HFFc6 (cell line): ENCODE measurements at places on chromosomes 16 and 17. TPM values are rescaled to one million over a fixed set of nuclear protein-coding genes. Genes with fewer than 3 reads are reported as not detected.

The SHISA6 gene
- not detected in 3 replicates for total RNA-seq

The NLGN2 gene
- 45.8 to 57.3 TPM (median 46.4 TPM) in 3 replicates for total RNA-seq

GRCh38 chr16:13856811-13857511, 63.0 kb upstream of the ERCC4 start:
- DNase-seq = no peak

GRCh38 chr17:32141258-32141657, 1.0 kb upstream of the RHOT1 start:
- peak; percentile 82 for DNase-seq

DNA sequence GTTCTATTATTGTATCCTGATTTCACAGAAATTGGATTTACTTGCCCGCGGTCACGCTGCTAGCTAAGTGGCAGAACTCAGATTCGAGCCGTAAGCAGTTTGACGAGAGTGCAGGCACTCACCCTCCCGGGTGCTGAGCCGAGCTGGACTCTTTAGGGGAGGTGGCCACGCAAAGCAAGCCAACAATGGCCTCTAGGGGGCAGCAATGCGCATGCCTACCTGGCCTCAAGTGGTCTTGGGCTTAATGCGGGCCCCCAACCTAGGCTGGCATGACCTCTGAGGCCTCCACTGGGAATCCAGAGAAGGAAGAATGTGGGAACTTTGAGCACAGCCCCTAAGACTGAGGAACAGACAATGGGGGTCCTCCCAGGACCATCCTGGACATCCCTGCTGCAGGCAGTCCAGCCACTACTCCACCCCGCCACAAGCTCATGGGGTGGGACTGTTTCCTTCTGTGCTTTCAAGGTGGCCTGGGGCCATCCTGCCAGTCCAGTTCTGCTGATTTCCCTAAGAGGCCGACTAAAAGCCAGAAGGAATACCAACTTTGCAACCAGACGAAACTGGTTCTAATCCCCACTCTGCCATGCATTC, 276.5 kb downstream of the XYLT1 start:
- DNase-seq = no peak

GRCh38 chr17:10623737-10624338, 33.3 kb downstream of the MYH3 start:
- DNase-seq = no peak

DNA sequence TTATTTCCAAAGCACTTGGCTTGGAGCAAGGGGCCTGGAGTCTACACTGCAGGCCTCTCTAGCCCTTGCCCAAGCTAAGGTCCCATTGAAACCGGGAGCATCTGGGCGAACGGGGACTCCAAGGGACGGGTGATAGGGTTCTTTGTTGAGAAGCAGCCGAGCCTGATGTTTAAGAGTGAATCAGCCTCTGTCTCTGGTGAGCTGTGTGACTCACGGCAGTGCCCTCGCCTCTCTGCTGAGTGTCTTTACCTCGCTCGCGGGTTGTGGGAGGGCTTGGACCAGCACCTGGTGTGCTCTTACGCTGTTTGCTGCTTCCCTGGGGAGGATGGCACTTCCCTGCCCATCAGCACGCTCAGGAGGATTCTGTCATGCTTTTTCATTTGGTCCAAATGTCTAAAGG, 1.3 kb downstream of the HGS start:
- DNase-seq = peak; percentile 79

- DNase-seq = no peak
Observed at GRCh38 chr16:57538235-57538721, 1.9 kb upstream of the CCDC102A start.

GRCh38 chr17:67107811-67108775, 63.7 kb downstream of the CACNG1 start:
- no peak for DNase-seq

DNA sequence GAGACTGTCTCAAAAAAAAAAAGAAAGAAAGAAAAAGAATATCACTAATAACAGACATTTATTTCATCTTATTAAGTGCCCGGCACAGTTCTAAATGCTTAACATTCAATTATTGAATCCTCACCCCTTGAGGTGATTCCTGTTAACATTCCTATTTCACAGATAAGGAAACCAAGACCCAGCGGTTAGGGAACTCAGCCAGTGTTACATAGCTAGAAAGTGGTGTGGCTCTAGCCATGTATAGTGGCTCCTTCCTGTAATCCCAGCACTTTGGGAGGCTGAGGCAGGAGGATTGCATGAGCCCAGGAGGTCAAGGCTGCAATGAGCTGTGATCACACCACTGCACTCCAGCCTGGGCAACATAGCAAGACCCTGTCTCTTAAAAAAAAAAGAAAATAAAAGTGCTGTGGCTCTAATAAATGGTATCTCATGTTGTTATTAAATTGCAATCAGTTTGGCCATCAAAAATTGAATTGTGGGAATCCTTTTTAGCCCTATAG, 28.1 kb downstream of the ZNRF1 start:
- no peak for DNase-seq

- no peak for DNase-seq
Observed at GRCh38 chr17:76844846-76845245, 23.4 kb upstream of the MGAT5B start.

- DNase-seq = no peak
Observed at GRCh38 chr16:55082591-55082976, 151.9 kb downstream of the IRX5 start.

DNA sequence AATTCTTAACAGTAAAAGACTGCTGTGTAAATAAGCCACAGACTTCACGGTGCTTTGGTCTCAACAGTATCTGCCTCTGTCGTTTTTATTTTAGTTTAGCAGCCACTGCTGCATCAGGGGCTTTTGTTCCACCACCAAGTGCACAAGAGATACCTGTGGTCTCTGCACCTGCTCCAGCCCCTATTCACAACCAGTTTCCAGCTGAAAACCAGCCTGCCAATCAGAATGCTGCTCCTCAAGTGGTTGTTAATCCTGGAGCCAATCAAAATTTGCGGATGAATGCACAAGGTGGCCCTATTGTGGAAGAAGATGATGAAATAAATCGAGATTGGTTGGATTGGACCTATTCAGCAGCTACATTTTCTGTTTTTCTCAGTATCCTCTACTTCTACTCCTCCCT, 7.9 kb downstream of the HERPUD1 start:
- DNase-seq = no peak

DNA sequence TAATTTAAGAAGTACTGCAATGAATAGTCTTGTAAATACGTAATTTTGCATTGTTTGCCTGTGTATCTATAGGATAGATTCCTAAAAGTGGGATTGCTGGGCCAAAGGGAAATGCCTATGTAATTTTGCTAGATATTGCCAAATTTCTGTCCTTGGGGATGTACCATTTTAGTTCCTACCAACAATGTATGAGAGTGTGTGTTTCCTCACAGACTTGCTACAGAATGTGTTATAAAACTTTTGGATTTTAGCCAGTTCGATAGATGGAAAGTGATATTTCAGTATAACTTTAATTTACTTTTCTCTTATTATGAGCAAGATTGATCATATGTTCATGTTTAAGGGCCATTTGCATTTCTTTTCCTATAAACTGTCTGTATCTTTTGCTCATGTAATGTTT, 8.3 kb downstream of the TANGO6 start:
- no peak for DNase-seq
